ENCODE measurements at places on chromosomes 1 and 21.
A peak's percentile ranks its signal among the peaks of the same experiment; 100 is the strongest.

DNA sequence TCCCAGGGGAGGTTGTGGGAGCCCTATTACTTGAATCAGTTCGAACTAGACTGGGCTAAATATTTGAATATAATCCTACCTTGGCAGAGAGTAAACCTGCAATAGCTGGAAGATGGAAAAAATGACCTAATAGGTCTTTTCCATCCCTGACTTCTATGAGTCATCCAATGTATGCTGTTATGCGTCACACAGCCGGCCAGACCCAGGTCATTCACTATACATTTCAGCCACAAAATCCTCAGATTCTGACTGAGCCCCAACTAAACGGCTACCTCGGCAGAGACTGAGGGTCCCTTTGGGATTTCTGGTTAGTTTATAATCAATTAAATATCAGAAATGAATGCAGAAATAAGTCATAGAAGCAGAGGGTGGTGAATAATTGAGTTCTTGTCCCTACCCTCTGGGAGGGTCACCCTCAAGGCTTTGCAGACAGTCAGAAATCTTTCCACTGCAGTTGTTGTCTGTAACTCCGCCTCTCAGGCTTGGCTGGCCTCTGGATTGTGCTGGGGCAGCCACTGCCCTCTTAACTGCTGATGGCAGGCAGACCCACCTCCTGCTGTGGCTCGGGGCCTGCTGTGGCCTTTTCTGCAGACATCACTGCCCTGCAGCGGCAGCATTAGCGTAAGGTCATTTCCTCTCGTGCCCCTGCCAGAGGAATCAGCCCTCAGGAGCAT, 240.5 kb downstream of the TGFB2 start:
- DNase-seq = no peak

DNA sequence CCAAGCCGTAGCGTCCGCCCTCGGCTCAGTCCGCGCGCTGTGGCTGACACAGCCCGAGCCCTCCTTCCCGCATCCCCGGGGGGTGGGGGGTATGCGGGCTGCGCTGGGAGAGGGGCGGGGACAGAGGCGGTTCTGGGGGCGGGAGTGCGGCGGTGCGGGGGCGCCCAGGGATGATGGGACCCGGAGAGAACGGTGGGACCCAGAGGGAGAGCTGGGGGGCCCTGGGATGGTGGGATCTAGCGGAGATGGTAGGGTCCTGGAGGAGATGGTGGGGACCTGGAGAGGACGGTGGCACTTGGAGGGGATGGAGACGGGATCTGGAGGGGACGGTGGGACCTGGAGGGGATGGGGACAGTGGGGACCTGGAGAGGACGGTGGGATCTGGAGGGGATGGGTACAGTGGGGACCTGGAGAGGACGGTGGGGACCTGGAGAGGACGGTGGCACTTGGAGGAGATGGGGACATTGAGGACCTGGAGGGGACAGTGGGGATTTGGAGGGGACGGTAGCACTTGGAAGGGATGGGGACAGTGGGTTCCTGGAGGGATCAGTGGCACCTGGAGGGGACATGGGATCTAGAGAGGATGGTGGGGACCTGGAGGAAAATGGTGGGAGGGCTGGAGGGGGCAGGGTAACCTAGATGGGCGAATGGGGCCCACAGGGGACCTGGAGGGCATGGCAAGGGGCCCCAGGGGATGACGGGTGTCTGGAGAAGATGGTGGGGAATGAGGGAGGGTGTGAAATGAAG, 477 bp downstream of the SNAP47 start:
- DNase-seq = no peak

GRCh38 chr21:39005502-39005787, 177.8 kb downstream of the PSMG1 start:
- no peak for DNase-seq

- no peak for DNase-seq
Measured at GRCh38 chr1:228310162-228310792, 96.4 kb downstream of the TRIM11 start.

- DNase-seq = no peak
Measured at GRCh38 chr1:157399984-157400382, 152.3 kb downstream of the FCRL5 start.

DNA sequence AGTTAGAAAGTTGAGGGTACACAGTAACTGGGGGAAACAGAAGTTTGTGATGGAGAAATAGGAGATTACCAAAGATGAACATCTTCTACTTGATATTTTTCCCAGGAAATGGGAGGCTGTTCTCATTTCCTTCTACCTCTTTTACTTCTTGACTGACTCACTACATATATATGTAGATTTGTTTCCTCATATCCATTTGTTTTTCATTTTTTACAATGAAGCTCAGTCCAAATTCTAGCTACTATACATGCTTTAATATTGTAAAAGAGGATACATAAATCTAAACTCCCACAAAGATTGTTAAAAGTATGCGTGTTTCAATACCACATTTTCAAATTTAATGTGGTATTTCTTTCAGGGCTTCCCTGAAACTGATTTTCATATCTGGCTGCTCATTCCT, 366.6 kb upstream of the NCAM2 start:
- DNase-seq = no peak

DNA sequence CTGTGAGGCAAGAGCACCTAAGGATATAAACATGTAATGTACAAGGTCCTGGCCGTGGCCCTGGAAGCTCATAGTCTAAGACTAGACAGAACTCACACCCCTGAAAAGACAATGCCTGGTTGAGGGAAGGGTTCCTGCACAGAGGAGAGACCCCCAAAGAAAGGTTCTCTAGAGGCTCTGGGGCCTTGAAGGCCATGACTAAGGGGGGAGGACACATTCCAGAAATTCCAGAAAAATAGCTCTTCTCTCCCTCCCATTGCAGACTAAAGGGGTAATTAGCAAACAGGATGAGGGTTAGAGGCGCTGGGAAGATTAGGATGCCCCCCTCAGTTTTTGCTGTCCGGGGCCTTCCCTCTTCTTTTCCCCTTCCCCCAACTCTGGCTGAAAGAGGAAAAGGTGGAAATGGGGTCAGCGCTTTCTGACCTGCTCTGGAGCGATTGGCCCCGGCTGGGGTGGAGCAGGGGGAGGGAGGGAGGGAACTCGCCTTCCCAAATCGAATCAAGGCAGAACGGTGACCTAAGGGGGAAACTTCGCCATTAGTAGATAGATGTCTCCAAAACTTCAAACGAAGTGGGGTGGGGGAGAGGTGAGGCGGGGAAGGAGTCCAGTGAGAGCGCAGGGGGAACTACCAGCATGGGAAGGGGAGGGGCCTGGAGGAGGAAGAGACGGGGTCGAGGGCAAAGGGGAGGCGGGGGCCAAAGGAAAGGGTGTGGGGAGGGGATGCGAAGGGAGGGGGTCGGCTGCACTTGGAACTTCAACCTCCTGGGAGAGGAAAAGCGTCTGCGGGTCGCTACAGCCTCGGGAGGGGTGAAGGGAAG, 11.8 kb downstream of the PAX7 start:
- DNase-seq = no peak

- no peak for DNase-seq
Measured at GRCh38 chr1:1024149-1024770, 4.3 kb downstream of the AGRN start.

DNA sequence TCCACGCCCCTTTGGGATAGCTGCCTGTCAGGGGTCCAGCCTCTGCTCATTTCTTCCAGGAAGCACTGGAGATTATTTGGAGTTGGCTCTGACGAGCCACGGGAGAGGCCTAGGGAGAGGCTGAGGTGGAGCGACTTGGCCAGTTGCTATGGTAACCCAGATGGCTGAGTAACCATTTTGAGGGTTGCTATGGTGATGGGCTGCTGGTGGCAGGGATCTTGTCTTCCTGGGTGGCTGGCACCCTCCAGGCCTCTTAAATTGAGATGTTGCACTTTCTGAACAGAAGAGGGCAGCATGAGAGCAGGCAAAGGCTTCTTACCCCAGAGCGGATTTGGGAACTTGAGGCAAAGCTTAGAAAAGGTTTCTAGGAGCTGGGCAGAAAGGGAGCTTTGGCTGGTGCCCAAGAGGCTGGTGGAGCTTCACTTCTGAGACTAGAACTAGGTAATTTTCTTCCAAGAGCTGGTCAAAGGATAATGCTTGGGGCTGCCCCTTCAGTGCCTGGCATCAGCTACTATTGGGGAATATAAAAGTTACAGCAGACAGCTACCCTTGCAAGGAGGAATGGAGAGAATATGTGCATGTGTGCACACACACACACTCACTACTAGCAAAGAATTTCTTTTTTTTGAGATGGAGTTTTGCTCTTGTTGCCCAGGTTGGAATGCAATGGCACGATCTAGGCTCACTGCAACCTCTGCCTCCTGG, 72.5 kb downstream of the NDUFS5 start:
- DNase-seq = peak; percentile 16

DNA sequence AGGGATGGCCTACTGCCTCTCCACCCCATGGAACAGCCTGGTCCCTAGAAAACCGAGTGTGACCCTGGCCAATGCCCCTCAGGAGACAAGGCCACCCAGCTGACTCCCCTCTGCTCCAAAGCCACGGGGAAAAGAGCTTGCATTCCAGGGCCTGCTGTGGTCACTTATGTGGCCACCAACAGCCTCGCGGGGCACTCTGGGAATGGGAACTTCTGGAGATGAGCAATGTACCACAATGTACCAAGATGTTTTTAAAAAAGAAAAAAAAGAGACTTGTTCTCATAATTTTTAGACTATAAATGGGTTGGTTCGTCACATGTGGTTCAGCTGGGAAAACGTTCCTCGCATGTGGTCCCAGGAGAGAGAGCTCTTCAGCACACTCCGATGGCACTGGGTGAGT, 62.8 kb downstream of the SLC66A1 start:
- no peak for DNase-seq

DNA sequence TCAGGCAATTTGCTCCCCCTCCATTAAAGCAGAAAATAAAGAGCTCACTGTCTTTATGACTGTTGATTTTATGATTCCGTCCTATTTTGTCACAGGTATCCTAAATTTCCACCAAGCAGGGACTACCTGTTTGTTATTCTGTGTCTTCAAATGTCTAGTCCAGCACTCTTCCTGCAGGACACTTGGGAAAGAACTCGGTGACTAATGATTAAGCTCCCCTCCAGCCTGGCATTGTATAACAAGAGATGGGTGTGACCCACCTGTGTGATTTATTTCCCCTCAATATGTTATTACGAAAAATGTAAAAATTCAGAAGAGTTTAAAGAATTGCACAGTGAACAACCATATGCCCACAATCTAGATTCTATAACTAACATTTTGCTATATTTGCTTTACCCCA, 42.9 kb upstream of the LRRN2 start:
- no peak for DNase-seq

DNA sequence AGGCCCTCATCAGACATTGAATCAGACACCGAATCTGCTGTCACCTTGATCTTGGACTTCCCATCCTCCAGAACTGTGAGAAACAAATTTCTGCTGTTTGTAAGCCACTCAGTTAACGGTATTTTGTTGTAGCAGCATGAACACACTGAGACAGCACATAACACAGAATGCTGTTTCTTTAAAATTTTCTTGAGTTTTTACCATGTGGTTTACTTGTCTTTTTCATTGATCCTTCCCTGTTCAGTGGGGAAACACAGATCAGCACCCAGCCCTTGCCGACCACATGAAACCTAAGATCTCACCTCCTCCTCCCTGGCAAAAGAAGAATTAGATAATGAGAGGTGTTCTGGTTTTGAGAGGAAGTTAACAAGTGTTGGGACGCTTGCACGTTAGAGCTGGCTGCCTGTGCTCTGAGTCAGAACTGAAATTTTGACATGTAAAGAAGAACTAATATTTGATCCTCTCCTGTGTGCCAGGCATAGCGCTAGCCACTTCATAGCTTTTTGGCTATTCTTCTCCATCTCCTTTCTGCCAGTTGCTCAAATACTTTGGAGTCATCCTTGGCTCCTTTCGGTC, 179.6 kb downstream of the DHRS3 start:
- DNase-seq = no peak

DNA sequence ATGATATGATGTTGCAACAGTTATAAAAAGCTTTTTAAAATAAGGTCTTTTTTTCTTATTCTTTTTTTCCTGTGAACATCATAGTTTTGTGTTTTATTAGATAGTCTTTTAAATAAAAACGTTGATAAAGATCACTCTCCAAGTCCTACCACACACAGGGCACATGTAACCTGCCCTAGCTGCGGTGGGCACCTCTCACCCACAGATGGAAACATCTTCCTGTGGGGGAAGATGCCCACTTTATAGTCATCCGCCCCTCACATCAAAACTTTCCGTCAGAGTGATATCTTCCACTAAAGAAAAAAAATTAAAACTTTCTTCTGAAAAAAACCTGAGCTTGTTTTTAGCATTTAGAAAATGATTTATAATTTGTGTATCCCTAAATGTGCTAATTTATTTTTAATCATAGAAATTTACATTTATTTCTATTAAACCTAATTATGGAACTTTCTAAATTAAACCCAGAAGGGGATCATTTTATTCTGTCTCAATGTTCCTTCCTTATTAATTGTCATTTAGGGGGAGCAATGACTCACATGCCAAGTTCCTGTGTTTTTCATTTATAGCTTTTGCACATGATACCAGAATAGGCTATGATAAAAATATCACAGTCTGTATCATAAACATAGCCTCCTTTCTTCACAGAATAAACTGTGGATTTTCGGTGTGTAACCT, 24.7 kb downstream of the TNFRSF9 start:
- no peak for DNase-seq

DNA sequence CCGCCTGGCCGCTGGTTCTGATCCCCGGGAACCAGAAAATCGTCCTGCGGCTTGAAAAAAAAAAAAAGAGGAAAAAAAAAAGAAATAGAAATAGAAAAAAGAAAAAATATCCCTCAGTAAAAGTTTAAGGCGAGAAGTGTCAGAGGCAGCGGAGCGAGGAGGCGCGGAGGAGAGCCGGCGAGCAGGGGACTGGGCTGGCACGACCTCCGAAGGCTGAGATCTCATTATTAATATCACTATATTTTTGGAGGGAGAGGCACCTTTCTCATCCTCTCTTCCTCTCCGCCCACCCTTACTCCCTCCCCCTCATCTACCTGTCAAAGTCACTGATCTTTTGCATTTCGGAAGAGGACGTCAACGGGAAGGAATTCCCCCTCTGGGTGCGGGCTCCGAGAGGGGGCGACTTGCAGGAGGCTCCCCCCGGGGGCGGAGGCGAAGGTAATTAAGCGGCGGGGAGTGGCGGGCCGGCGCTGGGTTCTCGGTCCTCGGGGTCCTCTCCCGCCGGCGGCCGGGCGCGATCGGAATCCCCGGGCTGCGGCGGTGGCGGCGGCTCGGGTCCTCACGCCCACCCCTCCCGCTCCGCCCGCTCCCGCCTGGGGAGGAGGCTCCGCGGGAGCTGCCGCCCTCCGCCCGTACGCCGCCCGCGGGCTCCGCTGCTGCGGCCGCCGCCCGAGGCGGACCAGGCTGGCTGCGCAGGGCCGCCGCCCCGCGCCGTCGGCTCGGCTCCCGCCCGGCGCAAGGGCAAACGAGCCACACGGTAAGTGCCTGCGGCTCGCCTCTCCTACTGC, at the start of gene NTNG1:
Gene NTNG1, plus strand, starts transcription at position 337 of the 788 bp plus-strand sequence.
- no peak for DNase-seq
